Esophagus squamous epithelium (tissue), 5 donors: ENCODE measurements at places on chromosomes 13 and 19.

- DNase-seq, result no peak
These were observed 2.3 kb downstream of the ONECUT3 start for GRCh38 chr19:1755467-1756171.

DNA sequence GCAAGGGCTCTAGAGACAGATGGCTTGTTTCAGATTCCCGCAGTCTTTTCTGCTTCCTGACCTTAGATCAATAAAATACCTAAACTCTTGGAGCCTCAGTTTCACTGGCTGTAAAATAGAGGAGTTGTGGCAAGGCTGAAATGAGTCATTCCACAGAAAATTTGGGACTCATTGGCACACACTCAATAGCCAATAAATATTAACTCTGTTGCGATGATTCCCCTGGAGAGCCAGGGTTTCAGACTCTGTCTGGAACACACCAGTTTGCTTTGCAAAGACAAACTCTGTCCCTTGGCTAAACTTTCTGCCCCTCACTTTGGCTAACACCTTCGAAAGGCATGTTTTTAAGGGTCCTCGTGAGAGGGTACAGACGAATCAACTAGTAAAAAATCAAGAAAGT, 18.1 kb upstream of the UBE2L5 start:
- no peak for DNase-seq

DNA sequence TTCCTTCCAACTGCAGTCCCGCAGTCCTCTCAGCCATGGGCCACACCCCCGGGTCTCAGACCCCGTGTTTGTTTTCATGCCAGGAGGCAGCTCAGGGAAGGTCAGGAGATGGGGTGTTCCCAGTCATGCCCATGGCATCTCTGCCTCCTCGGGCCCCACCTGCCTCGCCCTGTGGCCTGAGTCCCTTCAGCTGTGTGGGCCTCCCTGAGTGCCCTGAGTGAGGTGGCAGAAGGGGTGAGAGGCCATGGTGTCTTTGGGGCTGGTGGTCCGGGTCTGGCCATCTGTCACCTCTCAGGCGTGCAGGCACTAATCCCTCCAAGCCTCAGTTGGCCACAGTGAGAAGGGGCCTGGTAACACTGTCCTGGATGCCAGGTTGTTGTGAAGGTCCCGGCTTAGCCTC, 10.9 kb upstream of the KDM4B start:
- no peak for DNase-seq

DNA sequence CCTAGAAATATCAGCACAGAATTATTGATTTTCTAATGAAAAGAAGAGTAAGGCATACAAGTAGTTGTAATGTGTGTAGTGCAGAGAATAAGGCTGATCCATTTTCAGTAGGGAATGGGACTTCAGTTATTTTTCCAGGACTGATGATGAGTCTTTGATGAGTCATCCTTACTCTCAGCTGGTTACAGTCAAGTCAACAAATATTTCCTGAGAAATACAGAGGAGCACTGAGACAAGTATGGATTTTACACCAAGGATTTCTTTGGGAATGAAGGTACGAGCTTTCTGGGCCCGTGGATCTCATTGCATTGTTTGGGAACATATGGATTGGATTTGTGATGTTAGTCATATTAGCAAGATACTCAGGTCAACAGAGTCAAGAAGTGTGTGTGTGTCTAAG, 502.7 kb downstream of the FGF9 start:
- no peak for DNase-seq

- DNase-seq, result no peak
These were observed 1.4 kb downstream of the CAPN12 start for GRCh38 chr19:38742906-38743305.

GRCh38 chr19:30450835-30451321, 78.7 kb downstream of the ZNF536 start:
- DNase-seq, result no peak

- no peak for DNase-seq
These were observed 78.2 kb downstream of the RASA3 start for GRCh38 chr13:114054264-114054663.

GRCh38 chr13:110138010-110138699, 168.8 kb downstream of the COL4A1 start:
- no peak for DNase-seq

DNA sequence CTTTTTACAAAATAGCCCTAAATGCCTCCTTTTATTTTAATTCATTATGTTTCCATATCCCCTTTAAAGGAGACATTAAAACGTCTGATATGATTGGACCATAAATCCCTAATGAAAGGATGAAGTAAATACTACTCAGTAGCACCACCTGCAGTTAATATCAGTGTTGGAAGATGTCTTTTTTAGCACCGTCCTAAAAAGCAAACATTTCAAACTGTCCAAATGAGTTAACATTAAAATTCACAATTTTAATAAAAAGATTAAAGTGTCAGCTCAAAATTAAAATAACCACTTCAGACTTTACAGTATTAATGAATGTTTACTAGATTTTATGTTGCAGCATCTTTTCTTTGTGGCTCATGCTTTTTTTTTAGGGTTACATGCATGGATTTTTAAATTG, 12.3 kb downstream of the ZNF507 start:
- DNase-seq, result no peak

DNA sequence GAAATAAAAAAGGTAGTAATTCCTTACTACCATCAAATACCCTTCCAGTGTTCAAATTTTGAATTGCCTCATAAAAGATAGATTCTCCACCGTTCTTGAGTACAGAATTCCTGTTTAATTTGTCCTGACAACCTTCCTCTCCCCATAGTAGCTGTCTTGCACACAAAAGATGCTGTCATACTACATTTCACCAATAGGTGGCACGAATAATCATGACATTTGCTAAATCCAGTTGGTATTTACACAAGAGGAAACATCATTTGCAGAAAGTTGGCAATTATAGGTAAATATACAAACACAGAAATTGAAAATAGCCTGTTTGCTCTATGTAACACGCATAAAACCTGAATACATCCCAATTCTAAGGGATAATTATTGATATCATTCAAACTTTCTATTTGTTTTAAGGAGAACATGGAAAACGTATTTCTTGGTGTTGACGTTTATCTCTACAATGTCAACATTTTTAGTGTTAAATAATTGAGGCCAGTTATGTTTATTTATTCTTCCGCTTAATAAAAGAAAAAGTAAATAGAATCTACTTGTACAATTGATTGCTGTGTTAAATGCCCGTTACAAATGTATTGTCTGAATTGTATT, 58.3 kb upstream of the CLDN10 start:
- DNase-seq, result no peak

DNA sequence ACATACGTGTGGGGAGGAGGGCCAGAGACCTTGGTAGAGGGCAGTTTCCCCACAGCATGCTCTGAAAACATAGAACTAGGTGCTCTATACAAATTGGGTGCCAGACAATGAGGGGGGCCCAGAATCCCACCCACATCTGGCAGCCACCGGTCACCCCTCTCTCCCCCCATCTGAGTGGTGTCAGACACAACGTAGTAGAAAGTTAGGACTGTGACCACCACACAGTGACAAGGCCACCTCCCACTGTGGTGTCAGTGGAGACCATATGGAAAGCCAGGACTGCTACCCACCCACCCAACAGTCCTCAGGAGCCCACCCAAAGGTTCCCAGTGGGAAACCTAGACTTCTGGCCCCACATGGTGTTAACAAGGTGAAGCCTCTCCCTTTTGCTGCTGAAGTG, 2.1 kb upstream of the ATP4B start:
- DNase-seq, result no peak

DNA sequence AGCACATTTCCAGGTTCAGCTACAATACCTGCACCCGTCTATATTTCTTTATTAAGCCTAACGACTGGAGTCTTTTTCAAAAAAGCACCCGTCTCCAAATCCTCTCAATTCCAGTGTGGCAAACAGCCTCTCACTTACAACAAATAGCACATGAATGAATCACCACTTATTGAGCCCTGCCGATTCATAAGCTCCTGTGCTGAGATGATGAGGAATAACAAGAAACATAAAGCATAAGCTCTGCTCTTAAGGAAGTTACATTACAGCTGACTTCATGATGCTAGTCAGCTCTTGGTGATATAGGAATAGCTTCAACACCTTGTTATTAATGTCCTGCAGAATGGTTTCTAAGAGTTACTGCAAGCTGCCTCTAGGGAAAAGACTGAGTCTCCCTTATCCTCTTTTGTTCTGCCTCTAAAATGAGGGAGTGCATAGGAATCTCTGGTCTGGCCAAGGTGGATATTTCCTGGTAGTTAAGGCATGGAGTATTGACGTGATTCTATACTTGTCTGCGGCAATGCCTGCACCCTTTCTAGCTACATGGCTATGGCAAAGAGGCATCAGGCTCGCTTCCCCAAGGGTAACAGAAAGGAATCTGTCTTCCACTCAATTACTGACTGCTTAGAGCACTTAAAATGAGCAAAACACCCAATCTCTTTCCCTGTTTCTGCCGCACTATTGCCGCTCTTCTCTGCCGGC, 195.7 kb downstream of the KLF12 start:
- no peak for DNase-seq

GRCh38 chr13:26390203-26390602, 136.3 kb downstream of the CDK8 start:
- DNase-seq, result no peak

DNA sequence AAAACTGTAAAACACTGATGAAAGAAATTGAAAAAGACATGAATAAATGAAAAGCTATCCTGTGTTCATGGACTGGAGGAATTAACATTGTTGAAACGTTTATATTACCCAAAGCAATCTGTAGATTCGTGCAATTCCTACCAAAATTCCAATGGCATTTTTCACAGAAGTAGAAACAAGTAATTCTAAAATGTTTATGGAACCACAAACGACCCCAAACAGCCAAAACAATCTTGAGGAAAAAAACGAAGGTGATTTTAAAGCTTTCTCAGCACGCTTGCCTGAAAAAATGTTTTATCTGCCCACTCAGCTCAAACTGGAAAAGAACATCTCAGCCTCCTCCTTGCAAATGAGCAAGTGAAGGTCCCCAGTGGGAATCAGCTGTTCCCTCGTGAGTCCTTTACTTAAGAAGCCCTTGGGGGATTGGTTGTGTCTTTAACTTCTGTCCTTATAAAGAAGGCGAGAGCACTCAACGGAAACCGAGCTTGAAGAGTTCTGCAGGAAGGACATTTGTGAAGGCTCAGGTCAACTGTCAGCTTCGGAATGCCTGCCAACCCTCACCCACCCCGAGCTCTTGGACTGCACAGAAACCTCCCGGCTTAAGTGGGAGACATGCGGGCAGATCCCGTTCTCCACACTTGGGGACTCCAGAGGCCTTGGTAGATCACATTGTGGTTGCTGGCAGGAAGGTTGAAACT, 256.0 kb upstream of the IRS2 start:
- DNase-seq, result no peak

GRCh38 chr13:42707586-42707985, 73.8 kb upstream of the FAM216B start:
- DNase-seq, result no peak

DNA sequence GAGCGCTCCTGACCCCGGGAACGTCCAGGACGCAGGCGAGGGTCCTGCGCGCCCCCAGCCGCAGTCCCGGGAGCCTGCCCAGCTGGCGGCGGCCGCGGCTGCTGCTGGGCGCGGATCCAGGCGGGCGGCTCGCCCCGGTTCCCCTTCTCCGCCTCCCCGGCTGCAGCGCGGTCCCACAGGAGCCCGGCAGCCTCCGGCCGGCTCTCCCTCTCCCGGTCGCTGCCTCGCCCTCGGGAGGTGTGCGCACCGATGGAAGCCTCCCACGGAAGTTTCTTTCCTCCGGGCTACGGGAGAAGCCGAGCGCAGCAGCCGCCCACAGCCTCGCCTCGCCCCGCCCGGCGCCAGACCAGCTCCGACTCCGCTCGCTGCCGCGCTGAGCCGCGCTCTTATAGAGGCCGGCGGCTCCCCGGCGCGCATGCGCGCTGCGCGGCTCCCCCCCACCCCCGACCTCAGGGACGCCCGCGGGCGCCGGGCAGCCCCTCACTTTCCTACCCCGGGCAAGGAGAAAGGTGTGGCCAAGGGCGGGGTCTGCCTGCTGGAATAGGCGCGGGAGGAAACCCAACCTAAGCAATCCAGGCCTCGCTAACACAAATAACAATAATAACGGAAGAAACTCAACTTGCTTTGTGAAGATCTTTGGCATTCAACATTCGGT, at the start of gene SHISA2:
Gene SHISA2, minus strand, starts transcription at position 360 of the 655 bp plus-strand sequence. CDS start 1,041 bp downstream, outside the sequence.
- no peak for DNase-seq

GRCh38 chr13:27293076-27293691, 22.6 kb downstream of the RASL11A start:
- no peak for DNase-seq

DNA sequence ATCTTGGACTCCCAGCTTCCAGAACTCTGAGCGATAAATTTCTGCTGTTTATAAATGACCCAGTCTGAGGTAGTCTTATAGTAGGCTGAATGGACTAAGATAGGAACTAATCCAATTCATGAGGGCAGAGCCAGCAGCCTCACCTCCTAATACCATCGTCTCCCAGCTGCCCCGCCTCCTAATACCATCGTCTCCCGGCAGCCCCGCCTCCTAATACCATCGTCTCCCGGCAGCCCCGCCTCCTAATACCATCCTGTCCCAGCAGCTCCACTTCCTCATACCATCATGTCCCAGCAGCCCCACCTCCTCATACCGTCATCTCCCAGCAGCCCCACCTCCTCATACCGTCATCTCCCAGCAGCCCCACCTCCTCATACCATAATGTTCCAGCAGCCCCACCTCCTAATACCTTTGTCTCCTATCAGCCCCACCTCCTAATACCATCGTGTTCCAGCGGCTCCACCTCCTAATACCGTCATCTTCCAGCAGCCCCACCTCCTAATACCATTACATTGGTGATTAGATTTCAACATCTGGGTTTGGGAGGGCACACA, 2.4 kb upstream of the ARGLU1 start:
- DNase-seq, result peak; percentile 16

DNA sequence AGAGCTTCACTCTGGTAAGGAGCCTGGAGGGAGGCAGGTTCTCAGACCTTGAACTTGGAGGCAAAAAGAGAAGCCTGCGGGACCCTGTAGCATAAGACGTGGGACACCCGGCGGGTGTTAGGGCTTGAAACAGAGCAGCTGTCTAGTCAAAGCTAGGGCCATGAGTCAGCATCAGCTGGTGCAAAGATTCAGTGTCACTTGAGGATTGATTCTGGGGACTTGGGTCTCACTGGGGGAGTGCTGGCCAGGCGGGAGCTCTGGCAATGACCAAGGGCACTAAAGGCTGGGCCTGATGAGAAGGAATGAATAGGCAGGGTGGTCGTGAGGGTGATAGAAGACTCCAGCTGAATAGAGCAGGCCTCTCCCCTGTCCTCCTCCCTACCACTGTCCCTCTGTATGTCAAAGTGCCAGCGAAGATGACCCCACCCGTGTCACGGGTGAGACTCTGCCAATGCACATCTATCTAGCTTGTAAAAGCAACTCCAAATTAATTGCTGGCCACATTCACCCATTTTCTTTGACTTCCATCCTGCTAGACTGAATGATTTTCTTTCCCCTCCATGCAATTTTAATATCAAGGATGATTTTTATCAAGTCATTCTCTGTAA, 97.1 kb downstream of the MBNL2 start:
- DNase-seq, result no peak

- no peak for DNase-seq
These were observed 336.0 kb downstream of the ATP8A2 start for GRCh38 chr13:25707726-25708125.

- no peak for DNase-seq
These were observed 375.4 kb downstream of the KCNRG start for GRCh38 chr13:50390503-50391248.

GRCh38 chr13:111905609-111905945, 161.4 kb upstream of the SOX1 start:
- DNase-seq, result no peak
